Adipocyte (in vitro differentiated cells): ENCODE measurements at places on chromosomes 7 and 10.

DNA sequence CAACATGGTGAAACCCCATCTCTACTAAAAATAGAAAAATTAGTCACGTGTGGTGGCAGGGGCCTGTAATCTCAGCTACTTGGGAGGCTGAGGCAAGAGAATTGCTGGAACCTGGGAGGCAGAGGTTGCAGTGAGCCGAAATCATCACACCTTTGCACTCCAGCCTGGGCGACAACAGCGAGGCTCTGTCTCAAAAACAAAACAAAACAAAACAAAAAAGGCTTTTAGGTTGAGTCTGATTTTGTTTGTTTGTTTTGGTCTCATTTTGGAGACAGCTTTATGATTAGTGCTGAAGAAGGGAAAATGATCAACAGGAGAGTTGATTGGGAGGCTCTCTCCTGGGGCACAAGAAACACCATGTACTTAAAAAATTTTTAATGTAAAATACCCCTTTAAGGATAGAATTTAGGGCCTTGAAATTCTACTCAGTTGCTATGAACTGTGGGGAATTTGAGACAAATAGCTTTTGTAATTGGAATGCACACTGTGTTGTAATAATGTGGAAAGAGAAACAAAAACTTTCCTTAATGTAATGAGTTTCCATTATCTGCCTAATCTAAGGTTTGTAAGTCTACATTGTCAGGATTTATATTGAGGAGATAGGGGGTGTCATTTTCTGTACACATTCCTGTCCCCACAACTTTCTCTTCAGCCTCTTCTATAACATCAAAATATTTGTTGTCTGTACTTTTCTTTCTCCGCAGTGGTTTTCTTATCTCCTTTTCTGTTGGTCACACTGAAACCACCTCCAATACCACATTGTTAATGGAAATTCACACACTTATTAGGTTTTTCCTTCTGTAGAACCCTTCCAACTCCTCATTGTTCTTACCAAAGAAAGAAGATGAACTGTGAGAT lies 41.3 kb downstream of the ARID5B start:
- DNase-seq = peak; percentile 85

GRCh38 chr7:85521108-85521694 lies 334.3 kb upstream of the SEMA3D start:
- DNase-seq = peak; percentile 57

GRCh38 chr7:25569765-25570164 lies 341.5 kb upstream of the NPVF start:
- no peak for DNase-seq

GRCh38 chr7:88020953-88021665 lies 87.1 kb downstream of the ADAM22 start:
- DNase-seq = no peak

- DNase-seq = peak; percentile 66
These were observed 144.1 kb downstream of the TCF7L2 start for GRCh38 chr10:113094114-113094486.

- DNase-seq = no peak
These were observed 69.1 kb upstream of the LANCL2 start for GRCh38 chr7:55296070-55296469.

- no peak for DNase-seq
These were observed 175.9 kb downstream of the POU6F2 start for GRCh38 chr7:39153647-39154046.

DNA sequence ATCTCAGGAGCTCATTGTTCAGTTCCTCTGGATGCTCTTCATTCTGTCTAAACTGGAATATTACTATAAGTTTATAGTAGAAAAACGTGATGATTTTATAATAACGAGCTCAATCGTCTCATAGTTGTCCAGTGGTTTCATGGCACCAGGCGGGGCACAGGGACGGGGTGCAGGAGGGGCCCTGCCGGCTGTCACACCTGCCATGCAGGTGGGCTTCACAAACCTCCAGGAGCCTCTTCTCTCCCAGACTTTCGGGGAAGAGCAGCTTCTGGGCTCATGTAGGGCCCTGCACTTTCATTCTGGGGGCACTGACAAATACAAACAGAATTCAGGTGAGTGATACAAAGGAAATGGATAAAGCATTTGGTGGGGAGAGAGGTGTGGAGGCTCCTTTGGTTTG lies 146.9 kb upstream of the KLF6 start:
- DNase-seq = no peak

DNA sequence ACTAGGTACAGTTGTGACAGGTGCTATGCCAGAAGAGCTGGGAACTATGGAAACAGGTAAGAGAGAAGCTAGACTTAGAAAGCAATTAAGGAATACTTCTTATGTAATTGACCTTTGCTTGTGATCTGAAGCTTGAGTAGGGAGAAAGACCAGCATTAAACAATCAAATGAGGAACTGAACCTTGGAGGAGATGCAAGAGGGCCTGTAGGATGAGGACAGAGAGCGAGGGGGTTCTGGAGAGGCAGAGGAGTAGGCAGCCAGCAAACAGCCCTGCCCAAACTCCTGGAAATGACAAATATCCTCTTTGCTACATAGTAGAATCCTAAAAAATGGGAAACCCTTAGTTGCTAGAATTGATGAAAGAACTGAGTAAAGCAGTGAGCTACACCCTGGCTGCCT lies 41.6 kb upstream of the FAM204A start:
- no peak for DNase-seq

- DNase-seq = peak; percentile 58
These were observed 73.9 kb downstream of the SH3PXD2A start for GRCh38 chr10:103781329-103782061.

- peak; percentile 49 for DNase-seq
These were observed 10.1 kb downstream of the CNOT4 start for GRCh38 chr7:135499818-135500217.

- no peak for DNase-seq
These were observed 69.2 kb upstream of the TCF7L2 start for GRCh38 chr10:112880633-112881530.

- no peak for DNase-seq
These were observed 13.4 kb downstream of the SHH start for GRCh38 chr7:155798673-155799439.

GRCh38 chr10:74328388-74328787 lies 177.4 kb downstream of the ADK start:
- no peak for DNase-seq

GRCh38 chr7:84162125-84162524 lies 32.5 kb downstream of the SEMA3A start:
- DNase-seq = no peak

DNA sequence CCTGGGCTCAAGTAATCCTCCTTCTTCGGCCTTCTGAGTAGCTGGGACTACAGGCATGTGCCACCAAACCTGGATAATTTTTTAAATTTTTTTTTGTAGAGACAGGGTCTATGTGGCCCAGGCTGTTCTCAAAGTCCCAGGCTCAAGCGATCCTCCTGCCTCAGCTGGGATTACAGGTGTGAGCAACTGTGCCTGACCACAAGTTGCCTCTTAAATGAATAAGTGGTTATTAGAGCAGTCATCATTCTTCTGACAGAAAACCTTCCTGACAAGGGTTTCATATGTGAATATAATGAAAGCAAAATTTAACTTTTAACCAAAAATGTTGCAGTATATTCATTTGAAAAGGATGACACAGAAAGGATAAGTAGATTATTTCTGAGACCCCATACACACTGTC lies 532.5 kb downstream of the GRM8 start:
- no peak for DNase-seq

- DNase-seq = no peak
These were observed 211.1 kb upstream of the TCF7L2 start for GRCh38 chr10:112738606-112739591.

DNA sequence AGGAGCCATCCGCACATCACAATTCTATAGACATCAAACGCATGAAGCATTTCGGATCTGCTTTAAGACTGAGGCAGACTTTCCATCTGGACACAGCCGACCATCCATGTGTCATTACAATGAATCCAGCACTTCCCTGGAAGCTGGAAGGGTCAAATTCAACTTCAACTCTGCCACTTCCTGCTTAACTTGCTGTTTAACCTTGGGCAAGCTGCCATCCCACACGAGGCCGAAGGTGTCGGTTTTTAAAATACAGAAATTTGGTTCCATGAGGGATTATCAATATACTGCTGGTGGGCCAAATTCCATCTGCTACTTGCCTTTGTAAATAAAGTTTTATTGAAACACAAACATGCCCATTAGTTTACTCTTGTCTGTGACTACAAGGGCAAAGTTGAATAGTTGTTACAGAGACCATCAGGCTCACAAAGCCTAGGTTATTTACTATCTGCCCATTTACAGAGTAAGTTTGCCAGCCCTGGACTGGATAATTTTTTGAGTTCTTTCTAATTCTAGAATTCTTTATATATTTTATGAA lies 134.6 kb downstream of the FAM204A start:
- DNase-seq = no peak

DNA sequence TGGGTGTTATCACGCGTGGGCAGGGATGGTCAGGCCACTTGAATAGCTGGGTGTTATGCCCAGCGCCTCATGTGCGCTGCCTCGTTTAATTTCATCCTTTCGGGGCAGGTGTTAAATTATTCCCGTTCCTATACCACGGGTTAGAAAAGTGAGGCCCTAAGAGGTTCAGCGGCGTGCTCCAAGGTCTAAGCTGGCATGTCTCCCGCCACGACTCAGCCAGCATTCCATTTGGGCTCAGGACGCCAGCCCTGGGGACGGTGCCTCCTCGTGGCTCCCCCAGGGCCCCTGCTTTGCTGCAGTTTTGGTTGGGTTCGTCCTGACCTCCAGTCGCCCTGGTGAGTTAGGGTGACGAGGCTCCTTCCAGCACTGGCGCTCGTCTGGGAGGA lies 124.5 kb downstream of the TRRAP start:
- no peak for DNase-seq

GRCh38 chr7:73577627-73578341 lies 595 bp downstream of the TBL2 start:
- DNase-seq = peak; percentile 37

DNA sequence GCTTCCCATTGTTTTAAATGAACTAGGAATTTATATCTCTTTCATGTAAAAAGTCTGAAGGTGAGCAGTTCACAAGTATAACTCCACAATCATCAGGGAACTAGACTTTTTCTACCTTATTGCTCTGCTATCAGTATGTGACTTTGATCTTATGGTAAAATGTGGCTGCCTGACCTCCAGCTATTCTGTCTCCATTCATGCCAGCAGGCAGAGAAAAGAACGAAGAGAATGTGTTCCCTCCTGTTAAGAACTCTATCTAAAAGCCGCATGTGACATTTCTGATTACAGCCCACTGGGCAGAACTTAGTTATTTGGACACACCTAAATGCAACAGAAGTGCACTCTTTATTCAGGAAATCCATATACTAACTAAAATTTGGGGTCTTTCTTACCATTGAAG lies 102.8 kb upstream of the MBL2 start:
- DNase-seq = no peak

DNA sequence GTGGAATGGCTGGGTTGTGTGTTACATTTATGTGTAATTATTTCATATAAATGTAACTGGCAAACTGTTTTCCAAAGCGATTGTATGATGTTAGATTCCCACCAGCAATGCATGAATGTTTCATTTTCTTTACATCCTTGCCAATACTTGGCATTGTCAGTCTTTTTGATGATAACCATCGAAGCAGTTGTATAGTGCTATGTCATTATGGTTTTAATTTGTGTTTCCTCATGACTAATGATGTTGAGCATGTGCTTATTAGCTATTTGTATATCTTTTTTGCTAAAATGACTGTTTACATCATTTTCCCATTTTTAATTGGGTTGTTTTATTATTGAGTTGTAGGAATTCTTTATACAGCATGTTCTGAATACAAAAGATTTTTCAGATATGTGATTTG lies 22.3 kb downstream of the AHCYL2 start:
- no peak for DNase-seq

- no peak for DNase-seq
These were observed 61.1 kb upstream of the IGFBP3 start for GRCh38 chr7:45982132-45982531.

GRCh38 chr10:104293011-104293410 lies 24.0 kb downstream of the GSTO2 start:
- DNase-seq = no peak

DNA sequence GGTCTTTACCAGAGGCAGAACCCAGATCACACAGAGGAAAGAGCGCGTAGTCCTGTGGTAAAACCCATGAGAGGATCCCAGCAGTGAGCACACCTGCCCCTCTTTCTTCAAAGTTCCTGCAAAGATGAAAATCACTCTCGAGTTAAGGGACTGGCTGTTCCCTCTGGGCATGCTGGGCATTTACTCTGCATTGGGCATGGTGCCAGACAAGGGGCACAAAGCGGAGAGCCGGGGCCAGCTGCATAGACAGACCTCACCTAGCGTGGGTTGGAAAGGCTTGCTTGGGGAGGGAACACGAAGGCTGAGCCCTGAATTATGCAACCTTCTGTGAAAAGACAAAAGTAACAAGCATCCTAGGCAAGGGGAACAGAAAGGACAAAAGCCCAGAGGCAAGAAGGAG lies 120.0 kb upstream of the TCERG1L start:
- no peak for DNase-seq

DNA sequence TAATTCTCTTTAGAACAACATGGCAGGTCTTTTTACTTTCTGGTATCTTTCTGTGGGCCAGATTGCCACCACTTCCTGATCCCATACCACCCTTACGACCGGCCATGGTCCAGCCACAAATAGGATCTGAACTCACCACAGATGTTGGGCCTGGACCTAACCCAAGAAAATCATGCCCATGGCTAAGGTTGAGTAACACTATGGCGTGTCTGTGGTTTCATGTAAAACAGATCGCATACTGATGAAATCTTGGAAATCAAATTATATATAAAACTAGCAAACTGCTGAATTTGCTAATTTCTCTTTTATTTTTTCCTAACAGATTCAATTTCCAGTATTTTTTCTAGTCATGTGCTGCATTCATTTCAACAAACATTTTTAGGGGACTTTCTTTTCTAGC lies 77.2 kb downstream of the CH25H start:
- DNase-seq = peak; percentile 96

- no peak for DNase-seq
These were observed 22.5 kb upstream of the ENO4 start for GRCh38 chr10:116826803-116827202.

DNA sequence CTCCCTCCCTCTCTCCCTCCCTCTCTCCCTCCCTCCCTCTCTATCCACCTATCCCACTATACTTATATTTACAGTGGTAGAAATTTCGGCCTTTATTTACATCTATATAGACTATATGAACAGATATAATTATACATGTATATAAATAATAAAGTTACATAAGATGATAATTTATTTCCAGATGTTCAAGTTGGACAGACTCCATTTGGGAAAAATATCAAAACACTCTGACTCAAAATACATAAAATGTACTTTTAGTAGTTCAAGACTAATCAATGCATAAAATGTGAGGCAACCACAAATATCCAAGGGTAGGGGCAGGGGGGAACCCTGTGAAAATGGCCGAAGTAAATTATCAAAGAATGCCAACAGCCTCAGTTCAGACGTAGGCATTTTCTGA lies 203.0 kb downstream of the FANK1 start:
- no peak for DNase-seq

- no peak for DNase-seq
These were observed 45.4 kb downstream of the CPVL start for GRCh38 chr7:29100924-29101323.

DNA sequence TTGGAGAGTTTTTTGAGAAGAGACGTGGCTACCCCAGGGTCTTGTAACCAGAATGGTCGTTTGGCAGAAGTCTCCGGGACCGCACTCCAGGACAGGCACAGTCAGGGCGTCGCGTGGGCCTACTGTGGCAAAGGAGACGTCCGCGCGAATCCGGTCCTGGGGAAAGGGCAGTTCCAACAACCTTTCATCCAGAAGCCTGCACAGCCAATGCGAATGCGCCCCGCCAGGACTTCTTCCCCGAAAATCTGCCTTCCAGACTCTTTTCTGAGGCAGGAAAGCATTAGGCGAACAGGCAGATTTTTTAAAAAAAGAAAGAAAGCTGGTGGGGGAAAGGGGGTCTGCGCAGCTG lies 2.0 kb downstream of the HPSE2 start:
- DNase-seq = no peak

- no peak for DNase-seq
These were observed 7.0 kb upstream of the HPS1 start for GRCh38 chr10:98453729-98454128.
